Transverse colon (tissue), 4 donors: ENCODE measurements at places on chromosomes 1 and 21. TPM values are rescaled to one million over a fixed set of nuclear protein-coding genes. Genes with fewer than 3 reads are reported as not detected.

Gene ATAD3C
- 0.75 TPM for total RNA-seq

Gene CAMK2N1
- 74.3 TPM for total RNA-seq

Gene GJB4
- not detected for total RNA-seq

Gene GJA4
- total RNA-seq: 5.2 TPM

Gene CFH
- 13.0 TPM for total RNA-seq

DNA sequence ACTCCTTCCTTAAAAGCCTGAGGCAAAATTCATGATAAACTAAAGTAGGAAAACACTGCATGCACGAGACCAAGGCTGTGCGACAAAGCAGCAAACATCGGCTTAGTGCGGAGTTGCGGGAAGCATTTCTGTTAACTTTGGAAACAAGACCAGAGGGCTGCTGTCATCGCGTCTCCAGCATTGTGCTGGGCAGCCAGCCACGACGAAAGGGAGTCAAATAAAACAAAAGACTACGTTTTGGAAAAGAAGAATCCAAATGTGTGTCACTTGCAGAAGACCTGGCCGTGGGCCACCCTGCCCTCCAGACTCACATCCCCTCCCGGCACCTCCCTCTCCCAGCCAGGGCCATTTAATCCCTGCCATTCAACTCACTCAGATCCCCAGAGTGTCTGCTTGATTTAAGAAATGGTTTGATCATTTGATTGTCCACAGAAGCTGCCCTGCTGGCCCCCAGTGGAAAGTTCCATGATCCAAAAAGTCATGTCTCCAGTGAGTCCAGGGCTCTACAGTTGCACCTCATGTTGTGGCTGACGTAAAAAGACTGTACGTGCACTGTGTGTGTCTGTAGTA lies 2.4 kb upstream of the KRTAP10-11 start:
- H3K36me3 ChIP-seq: no peaks in the 10 kb centered on the region
- no peak overlapping the region for H3K27ac ChIP-seq
- DNase-seq: no peak
- peaks cover 16% of the 10 kb centered on the region for H3K27me3 ChIP-seq
- no peak overlapping the region for H3K4me3 ChIP-seq

DNA sequence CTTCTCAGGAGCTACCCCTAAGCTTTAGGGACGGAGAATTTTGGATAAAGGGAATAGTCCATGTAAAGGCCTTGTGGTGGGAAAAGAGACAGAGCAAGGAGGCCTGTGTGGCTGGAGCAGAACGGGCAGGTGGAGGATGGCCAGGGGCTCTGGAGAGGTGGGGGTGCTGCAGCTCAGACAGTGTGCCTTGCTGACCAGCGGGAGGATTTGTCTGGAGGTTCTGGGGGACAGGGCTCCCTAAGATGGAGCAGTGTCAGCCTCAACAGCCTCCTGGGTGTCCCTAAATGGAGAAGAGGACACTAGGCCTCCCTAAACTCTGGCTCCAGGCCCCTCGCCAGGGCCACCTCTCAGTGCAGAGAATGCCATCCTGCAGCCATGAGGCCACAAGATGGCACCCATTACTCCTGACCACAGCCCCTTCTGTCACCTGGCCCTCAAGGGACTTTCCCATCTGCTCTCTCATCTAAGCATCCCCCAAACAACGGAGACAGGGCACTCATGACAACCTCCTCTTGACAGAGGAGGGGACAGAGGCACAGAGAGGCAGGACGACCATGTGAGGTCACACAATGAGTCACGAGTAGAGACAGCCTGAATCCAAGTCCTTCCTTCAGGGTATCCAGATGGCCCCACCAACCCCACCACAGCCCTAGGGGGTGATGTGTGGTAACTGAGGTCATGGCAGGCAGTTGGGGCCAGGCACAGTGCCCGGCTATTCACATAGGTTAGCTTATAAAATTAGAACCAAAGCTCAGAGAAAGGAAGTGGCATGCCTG lies 94.7 kb downstream of the DMRTB1 start:
- H3K4me1 ChIP-seq: no peaks in the 10 kb centered on the region
- DNase-seq: peak; percentile 3
- no peak overlapping the region for H3K4me3 ChIP-seq
- H3K36me3 ChIP-seq: no peaks in the 10 kb centered on the region
- H3K27ac ChIP-seq: no peak overlapping the region

- no peak overlapping the region for H3K4me3 ChIP-seq
- no peaks in the 10 kb centered on the region for H3K4me1 ChIP-seq
- no peaks in the 10 kb centered on the region for H3K36me3 ChIP-seq
- no peaks in the 10 kb centered on the region for H3K27me3 ChIP-seq
- no peak overlapping the region for H3K27ac ChIP-seq
- DNase-seq: no peak
These were observed 98.6 kb downstream of the OMA1 start for GRCh38 chr1:58447886-58448285.

GRCh38 chr1:173134800-173135199 lies 72.3 kb downstream of the TNFSF4 start:
- no peak for DNase-seq
- no peak overlapping the region for H3K4me3 ChIP-seq
- no peaks in the 10 kb centered on the region for H3K4me1 ChIP-seq
- no peaks in the 10 kb centered on the region for H3K27me3 ChIP-seq
- no peaks in the 10 kb centered on the region for H3K36me3 ChIP-seq
- no peak overlapping the region for H3K27ac ChIP-seq

- no peak for DNase-seq
- H3K4me3 ChIP-seq: no peak overlapping the region
These were observed 3.7 kb upstream of the TCHH start for GRCh38 chr1:152118915-152119314.

- H3K4me3 ChIP-seq: no peak overlapping the region
- no peak overlapping the region for H3K27ac ChIP-seq
- H3K27me3 ChIP-seq: no peaks in the 10 kb centered on the region
- H3K4me1 ChIP-seq: peaks cover 9% of the 10 kb centered on the region
- no peak for DNase-seq
These were observed 20.7 kb upstream of the ZNF326 start for GRCh38 chr1:89974256-89974655.

DNA sequence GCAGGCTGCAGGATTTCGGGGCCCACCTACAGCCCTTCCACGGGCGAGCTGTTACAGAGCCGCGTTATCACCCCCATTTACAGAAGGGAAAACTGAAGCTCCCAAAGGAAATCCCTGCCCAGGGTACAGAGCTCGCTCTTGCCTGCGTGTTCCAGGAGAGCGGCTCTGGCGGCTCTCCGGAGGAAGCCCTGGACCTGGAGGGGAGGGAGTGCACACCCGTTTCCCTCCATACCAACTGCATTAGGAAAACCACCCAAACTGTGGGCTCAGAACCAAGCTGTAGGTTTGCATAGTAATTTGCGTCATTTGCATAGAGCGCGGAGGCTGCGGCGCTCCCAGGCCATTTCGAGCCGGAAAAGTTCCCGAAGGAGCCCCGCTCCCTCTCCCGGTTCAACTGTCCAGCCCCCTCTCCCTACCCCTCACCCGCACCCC lies 24.7 kb upstream of the ADGRB2 start:
- no peak for DNase-seq
- peak overlapping the region; percentile 87 for H3K27ac ChIP-seq
- peaks cover 15% of the 10 kb centered on the region for H3K4me1 ChIP-seq
- no peaks in the 10 kb centered on the region for H3K27me3 ChIP-seq
- peak overlapping the region; percentile 41 for H3K4me3 ChIP-seq
- H3K36me3 ChIP-seq: no peaks in the 10 kb centered on the region

DNA sequence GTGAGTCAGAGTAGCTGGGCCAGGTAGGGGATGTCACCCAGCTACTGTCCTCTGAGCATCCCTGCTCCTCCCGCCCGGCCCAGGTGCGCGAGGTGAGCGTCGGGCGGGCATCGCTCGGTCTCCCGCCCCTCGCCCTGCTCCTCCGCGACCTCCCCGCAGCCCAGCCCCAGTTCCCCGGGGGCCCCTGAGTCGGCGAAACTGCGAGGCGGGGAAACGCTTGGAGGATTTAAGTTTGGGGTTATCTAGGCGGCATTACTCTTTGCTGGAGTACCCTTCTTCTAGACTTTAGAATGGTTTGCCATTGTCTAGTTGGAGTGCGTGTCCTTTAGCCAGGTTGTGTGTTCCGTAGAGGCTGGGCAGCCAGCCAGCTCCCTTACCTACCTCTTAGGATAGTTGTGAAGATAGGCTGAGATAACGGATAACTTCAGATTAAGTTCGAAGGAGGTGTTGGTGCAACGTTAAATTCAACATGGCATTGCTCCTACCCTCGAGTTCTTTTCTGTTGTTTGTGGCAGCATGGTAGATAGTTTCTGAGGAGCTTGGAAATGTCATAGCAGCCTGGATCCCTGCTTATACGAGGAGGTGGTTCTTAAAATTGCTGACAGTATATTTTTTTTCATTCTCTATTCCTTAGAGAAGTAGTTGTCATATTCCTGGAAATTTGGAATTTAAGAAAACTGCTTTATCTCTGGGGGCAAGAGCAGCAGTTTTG lies 697 bp downstream of the AGO3 start:
- H3K27me3 ChIP-seq: no peaks in the 10 kb centered on the region
- H3K4me1 ChIP-seq: peaks cover 22% of the 10 kb centered on the region
- DNase-seq: peak; percentile 42
